Stromal cell of bone marrow (primary cell): ENCODE measurements at places on chromosomes 2 and 18.

- no peak for DNase-seq
Observed at GRCh38 chr2:95225658-95226057, 18.3 kb downstream of the ZNF892 start.

GRCh38 chr2:152453129-152453911, 118.3 kb downstream of the FMNL2 start:
- DNase-seq: no peak

GRCh38 chr2:13000664-13001363, 284.1 kb downstream of the TRIB2 start:
- DNase-seq: no peak

DNA sequence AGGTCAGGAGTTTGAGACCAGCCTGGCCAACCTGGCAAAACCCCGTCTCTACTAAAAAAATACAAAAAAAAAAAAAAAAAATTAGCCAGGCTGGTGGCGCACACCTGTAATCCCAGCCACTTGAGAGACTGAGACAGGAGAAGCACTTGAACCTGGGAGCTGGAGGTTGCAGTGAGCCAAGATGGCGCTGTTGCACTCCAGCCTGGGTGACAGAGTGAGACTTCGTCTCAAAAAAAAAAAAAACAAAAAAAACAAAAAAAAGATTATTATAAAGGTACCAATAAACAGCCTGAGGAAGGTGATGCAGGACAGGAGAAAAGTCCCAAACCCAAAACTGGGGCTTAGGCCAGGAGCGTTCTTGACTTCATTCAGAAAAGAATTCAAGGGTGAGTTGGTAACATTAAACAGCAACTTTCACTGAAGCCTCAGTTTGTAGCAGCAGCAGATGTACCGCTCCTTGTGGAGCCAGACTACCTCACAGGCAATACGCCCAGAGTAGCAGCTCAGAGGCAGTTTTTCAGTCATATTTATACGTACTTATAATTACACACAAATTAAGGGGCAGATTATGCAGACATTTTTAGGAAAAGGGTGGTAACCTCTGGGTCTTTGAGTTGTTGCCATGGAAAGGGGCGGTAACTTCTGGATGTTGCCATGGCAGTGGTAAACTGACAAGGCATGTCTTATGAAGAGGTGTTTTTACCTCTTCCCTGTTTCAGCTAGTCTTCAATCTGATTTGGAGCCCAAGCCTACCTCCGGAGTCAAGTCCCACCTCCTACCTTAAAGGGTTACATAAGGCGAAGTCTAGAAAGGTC, 1596.6 kb upstream of the CELF4 start:
- DNase-seq: no peak

DNA sequence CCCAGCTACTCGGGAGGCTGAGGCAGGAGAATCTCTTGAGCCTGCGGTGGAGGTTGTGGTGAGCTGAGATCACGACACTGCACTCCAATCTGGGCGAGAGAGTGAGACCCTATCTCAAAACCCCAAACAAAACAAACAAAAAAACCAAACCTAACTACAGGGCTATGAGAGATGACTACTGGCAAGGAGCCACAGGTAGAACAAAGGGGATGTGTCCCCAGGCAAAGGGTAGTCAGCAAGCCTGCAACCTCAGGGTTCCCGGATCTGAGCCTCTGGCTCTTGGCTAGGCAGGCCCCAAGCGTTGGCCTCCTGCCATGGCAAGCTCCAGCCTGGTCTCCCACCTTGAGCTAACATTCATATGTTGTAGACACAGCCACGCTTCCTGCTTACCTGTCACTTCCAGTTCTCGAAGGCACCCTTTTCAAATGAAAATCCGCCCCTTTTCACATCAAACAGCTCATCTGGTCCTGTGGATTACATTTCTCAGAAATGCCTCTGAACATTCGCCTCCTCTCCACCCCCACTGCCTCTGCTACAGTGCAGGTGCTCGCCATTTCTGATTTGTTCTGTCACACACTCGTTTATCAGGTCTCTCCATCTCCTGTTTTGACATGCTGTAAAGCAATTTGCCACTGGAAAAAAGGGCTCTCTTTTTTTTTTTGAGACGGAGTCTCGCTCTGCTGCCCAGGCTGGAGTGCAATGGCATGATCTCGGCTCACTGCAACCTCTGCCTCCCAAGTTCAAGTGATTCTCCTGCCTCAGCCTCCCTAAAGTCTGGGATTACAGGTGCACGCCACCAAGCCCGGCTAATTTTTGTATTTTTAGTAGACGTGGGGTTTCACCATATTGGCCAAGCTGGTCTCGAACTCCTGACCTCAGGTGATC, 13.1 kb upstream of the ACTR3 start:
- DNase-seq: no peak

DNA sequence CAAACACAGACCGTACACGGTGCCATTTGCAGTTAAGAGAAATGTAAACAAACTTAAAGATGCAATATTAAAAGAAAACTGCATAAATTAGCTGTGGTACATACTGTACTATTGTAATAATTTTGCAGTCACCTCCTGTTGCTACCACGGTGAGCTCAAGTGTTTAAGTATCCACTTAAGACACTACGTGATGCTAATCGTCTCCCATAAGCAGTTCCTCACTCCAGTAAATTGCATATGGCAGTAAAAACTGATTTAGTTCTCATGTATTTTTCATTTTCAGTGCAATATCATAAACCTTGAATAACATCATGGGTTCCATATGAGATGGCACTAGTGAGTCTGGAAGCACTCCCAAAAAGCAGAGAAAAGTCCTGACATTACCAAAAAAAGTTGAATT, 14.4 kb downstream of the CLEC4F start:
- DNase-seq: no peak

DNA sequence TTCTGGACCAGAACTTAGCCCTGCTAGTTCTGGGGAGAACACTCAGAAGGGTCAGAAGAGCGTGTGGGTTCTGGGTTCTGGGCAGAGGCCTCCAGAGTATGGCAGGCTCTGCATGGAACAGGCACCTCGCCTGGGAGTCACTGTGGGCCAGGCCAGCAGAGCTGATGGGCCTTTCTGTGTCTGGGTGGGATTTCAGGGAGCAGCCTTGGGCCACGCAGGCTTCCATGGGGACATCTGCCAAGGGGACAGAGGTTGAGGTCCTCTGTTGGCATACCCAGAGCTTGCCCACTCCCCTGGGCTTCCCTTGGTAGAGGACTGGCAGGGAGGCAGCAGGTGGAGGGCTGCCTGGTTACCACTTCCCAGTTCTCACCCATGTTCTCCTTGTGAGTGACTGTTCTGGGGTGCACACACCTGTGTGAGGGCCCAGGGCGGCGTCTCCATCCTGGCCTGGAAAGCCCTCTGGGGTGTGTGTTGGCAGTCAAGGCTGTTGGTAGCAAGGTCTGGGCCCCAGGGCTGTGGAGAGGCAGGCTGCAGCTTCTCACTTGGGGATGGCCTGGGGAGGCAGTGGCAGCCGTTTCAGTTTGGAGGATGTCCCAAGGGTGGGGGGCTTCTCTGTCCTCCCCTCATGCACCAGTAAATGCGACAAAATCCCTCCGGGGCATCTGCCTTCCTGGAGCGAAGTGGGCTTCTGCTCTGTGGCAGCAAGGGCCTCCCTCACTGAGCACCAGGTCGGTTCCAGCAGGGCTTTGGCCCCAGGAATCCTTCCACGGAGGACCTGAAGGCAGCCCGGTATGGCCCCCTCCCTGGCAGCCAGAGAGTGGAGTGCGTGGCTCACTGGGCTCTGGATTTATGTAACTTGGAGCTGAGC, 74.6 kb upstream of the HDAC4 start:
- no peak for DNase-seq

DNA sequence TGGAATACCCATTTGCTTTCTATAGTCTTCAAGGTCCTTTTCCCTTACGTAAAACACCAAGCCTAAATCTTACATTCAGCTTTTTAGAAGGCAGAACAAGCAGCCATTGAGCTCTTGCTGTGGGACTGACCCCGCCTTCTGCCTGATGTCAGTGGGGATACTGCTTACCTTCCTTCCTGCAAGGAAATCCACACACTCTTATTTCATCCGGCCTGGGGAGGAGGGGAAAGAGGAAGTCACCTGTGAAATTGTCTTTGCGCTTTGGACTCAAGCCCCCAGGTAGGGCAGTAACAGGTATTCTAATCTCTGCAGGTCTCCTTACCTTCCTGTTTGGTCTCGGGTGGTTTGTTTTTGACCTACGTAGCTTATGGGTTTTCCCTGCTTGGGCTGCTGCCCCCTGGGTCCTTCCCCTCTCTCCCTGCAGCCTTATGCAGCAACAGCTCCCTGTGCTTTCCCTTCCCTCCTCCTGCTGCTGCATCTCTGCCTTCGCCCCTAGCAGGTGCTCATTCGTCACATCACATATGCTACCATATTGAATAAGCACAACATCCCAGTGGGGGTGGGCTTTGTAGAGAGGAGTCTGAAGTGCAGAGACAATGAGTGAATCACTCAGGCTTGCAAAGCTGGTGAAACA, 402.5 kb upstream of the TRIB2 start:
- no peak for DNase-seq
